ENCODE measurements at places on chromosomes 7 and 10. TPM values are rescaled to one million over a fixed set of nuclear protein-coding genes. Genes with fewer than 3 reads are reported as not detected.

The AKR1C2 gene
- not detected for total RNA-seq

DNA sequence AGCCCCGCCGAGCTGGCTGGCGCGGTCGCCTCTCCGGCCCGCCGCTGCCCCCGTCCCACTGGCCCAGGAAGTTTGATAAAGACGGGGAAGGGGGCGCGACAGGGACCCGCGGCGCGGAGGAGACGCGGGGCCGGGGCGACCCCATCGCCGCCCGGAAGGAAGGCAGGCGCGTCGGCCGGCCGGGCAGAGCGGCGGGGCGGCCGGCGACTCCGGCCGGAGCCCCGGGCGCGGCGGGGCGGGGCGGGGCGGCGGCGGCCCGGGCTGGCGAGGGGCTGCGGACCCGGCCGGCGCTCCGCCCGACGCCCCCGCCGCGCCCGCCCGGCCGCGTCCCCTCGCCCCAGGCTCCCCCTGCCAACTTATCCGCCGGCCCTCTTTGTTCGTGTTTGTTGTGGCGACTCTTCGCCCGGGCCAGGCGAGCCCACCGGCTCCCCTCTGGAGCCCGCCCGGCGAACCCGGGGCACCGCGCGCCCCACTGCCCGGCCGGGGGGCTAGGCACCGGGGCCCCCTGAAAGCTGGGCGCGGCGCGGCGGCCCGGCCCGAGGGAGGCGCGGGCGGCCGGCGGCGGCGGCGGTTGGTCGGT, 571 bp downstream of the KDM7A start:
- H3K4me3 ChIP-seq, result peak overlapping the region; percentile 96
- H3K27me3 ChIP-seq, result peaks cover 5% of the 10 kb centered on the region
- H3K4me1 ChIP-seq, result peaks cover 43% of the 10 kb centered on the region
- no peak for DNase-seq
- H3K27ac ChIP-seq, result peak overlapping the region; percentile 83

- H3K36me3 ChIP-seq, result no peaks in the 10 kb centered on the region
- peaks cover 23% of the 10 kb centered on the region for H3K4me1 ChIP-seq
- H3K4me3 ChIP-seq, result no peak overlapping the region
These were observed 1.7 kb upstream of the KCNH2 start for GRCh38 chr7:150979713-150980390.

The CFAP43 gene
- 0.09 TPM for total RNA-seq

DNA sequence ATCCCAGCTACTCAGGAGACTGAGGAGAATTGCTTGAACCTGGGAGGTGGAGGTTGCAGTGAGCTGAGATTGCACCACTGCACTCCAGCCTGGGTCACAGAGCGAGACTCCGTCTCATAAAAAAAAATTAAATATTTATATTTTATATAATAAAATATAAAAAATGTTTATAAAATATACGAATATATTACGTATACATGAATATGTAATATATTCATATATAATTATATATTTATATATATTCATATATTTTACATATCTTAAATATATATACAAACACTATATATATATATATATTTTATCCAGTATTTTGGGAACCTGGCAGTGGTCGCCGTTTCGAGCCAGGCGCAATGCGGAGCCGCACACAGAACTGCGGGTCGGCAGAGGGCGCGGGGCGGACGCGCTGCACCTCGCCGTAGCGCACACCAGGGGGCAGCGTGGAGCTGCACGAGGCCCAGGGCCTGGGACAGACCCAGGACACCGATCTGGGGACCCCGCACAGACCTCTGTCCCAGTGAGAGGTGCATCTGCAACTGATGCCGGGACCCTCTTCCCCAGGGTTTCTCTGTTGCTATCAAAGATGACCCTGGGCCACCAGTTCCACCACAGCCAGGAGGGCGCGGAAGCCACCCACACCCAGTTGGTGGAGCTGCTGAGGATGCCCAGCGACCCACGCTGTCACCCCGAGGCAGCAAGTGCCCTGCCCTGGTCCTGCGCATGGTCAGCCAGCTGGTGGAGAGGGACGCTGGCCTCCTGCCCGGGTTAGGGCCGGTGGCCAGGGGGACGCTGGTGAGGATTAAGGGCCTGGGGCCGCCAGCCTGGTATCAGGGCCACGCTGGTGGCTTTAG, 22.7 kb downstream of the AP5Z1 start:
- H3K27ac ChIP-seq, result no peak overlapping the region
- H3K4me1 ChIP-seq, result peaks cover 4% of the 10 kb centered on the region
- no peaks in the 10 kb centered on the region for H3K36me3 ChIP-seq
- H3K27me3 ChIP-seq, result no peaks in the 10 kb centered on the region
- no peak overlapping the region for H3K4me3 ChIP-seq

The SHH gene
- not detected for total RNA-seq

The OR2A42 gene
- not detected for total RNA-seq

The CFTR gene
- total RNA-seq, result not detected

The SPDYE11 gene
- total RNA-seq, result not detected

DNA sequence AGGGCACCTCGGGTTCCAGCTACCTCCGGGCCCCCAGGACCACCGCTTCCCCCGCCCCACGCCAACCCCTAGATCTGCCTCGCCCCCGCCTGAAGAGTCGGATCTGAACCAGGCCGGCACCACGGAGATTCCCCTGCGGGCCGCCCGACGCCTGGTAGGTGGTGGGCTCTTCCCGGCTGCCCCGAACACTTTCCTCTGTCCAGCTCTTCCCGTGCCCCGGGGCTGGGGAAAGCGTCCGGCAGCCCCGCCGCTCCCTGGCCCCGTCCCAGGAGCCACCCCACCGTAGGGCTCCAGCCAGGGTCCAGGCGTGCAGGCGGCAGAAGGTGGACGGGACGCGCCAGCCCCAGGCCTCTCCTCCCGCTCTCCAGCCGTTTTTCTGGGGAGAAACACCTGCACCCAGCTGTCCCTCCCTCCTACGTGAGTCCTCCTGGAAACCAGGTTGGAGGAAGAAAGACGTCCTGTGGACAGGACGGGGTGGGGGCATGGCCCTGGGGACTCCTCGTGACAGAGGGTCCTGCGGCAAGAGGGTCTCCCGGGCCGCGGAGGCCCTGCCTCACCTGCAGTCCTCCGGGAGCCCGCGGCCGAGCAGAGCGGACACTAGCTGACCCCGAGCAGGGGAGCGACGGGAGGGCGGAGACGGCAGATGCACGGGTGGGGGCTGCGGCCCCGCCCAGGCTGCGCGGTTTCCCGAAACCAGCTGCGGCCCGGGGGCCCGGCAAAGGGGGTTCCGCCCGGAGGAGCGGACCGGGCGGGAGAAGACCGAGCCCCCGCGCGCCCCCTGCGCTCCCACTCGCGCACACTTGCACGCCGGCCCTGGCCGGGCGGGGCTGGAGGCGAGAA, at the start of gene TMEM176B:
Gene TMEM176B (minus strand): TSS at position 624 of the 840 bp plus-strand sequence. CDS start 3,795 bp downstream, outside the sequence.
- peaks cover 2% of the 10 kb centered on the region for H3K4me1 ChIP-seq
- DNase-seq, result no peak
- peak within 1 kb of the TSS; percentile 29 for H3K4me3 ChIP-seq
- no peaks in the 10 kb centered on the region for H3K36me3 ChIP-seq
- H3K27ac ChIP-seq, result no peak within 1 kb of the TSS

The VAX1 gene
- total RNA-seq, result not detected

GRCh38 chr7:139936760-139937310, 107.8 kb downstream of the TBXAS1 start:
- H3K27ac ChIP-seq, result no peak overlapping the region
- H3K4me3 ChIP-seq, result no peak overlapping the region
- peak; percentile 18 for DNase-seq
- H3K36me3 ChIP-seq, result no peaks in the 10 kb centered on the region
- peaks cover 6% of the 10 kb centered on the region for H3K4me1 ChIP-seq
- peaks cover 3% of the 10 kb centered on the region for H3K27me3 ChIP-seq

The EMX2 gene
- not detected for total RNA-seq

GRCh38 chr10:8183241-8183704, 128.8 kb downstream of the GATA3 start:
- peak overlapping the region; percentile 1 for H3K27ac ChIP-seq
- H3K27me3 ChIP-seq, result no peaks in the 10 kb centered on the region
- DNase-seq, result peak; percentile 23
- no peaks in the 10 kb centered on the region for H3K36me3 ChIP-seq
- H3K4me1 ChIP-seq, result peaks cover 28% of the 10 kb centered on the region

DNA sequence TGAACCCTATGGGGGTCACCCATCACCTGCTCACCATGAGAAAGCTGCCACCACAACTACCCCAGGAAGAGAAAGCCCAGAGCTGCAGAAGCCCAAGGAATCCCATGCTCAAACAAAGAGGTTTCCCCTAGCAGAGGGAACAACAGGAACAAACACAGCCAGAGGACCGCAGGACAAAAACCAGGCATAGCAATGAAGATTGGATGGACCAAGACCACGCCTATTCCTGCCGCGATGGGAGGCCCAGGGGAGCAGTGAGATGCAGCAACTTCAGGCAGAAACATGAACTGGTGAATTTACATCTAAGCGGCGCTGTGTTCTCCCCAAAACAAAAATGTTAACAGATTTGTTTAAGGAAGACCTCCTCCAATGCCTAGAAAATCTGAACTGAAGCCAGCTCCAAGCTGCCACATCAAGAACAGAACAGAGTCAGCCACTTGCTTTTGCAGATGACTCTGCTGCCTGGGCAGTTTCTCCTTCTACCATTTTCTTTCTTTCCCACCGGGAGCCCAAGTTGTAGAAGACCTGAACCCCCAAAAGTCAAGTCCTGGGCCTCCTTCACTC, 134.2 kb upstream of the NEBL start:
- no peak for DNase-seq
- H3K36me3 ChIP-seq, result no peaks in the 10 kb centered on the region
- H3K4me1 ChIP-seq, result no peaks in the 10 kb centered on the region
- H3K4me3 ChIP-seq, result no peak overlapping the region
- H3K27me3 ChIP-seq, result peaks cover 2% of the 10 kb centered on the region

DNA sequence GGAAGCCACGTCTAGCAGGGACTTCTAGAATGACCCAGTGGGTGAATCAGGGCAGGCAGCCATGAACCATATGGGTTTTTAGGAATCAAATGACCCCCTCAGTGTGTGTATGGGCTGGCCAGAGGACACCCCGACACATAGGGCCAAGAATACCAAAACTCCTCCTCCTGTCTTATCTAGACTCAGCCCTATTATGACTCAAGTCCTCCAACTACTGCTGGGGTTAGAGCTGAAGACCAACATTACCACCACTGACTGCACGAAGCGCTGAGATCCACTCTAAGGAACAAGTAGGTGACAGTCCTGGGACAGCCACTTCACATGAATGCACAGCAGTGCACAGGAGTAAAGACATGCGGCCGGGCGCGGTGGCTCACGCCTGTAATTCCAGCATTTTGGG, 11.5 kb upstream of the SVOPL start:
- DNase-seq, result no peak
- peaks cover 2% of the 10 kb centered on the region for H3K27me3 ChIP-seq
- H3K36me3 ChIP-seq, result no peaks in the 10 kb centered on the region
- H3K4me1 ChIP-seq, result peaks cover 15% of the 10 kb centered on the region

- no peaks in the 10 kb centered on the region for H3K27me3 ChIP-seq
- no peaks in the 10 kb centered on the region for H3K4me1 ChIP-seq
- H3K27ac ChIP-seq, result no peak overlapping the region
- DNase-seq, result no peak
- no peak overlapping the region for H3K4me3 ChIP-seq
- H3K36me3 ChIP-seq, result no peaks in the 10 kb centered on the region
These were observed 16.1 kb upstream of the PCLO start for GRCh38 chr7:83178796-83179195.

DNA sequence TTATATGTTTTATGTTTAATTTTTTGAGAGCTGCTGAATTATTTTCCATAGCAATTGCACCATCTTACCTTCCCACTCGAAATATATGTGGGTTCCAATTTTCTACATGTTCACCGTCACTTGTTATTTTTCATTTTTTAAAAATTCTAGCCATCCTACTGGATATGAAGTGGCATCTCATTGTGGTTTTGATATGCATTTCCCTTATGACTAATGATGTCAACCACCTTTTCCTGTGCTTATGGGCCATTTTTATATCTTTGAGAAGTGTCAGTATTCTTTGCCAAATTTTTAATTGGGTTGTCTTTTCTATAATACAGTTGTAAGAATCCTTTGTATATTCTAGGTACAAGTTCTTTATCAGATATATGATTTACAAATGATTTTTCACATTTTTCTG, 27.8 kb downstream of the NHLRC2 start:
- H3K27me3 ChIP-seq, result no peaks in the 10 kb centered on the region
- no peak overlapping the region for H3K4me3 ChIP-seq
- H3K4me1 ChIP-seq, result peaks cover 10% of the 10 kb centered on the region
- DNase-seq, result no peak
- no peak overlapping the region for H3K27ac ChIP-seq
- peaks cover 32% of the 10 kb centered on the region for H3K36me3 ChIP-seq

The POM121C gene
- 106 TPM for total RNA-seq

- no peak overlapping the region for H3K27ac ChIP-seq
- no peak overlapping the region for H3K4me3 ChIP-seq
- no peaks in the 10 kb centered on the region for H3K4me1 ChIP-seq
- no peaks in the 10 kb centered on the region for H3K27me3 ChIP-seq
- H3K36me3 ChIP-seq, result no peaks in the 10 kb centered on the region
- DNase-seq, result no peak
These were observed 133.8 kb downstream of the NEURL1 start for GRCh38 chr10:103627111-103627892.

DNA sequence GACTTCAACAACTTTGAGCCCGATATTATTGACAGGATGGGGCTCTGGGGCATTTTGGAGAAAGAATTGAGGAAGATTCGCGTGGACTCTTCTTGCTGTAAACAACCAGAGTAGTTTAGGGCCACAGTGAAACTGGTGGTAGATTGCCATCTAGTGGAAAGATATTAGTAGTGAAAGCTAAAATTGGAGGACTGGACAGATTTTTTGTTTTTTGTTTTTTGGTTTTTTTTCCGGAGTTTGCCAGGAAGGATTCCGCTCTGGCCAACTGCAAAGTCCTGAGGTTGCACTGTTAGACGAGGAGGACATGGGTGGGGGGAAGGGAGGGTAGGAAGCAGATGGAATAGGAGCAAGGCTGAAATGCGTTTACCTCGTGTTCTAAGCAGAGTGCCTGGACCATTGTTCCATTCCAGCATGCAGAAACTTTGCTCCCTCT, 11.7 kb downstream of the NOBOX start:
- no peaks in the 10 kb centered on the region for H3K36me3 ChIP-seq
- no peak overlapping the region for H3K27ac ChIP-seq
- DNase-seq, result peak; percentile 19

- no peak overlapping the region for H3K27ac ChIP-seq
- no peak overlapping the region for H3K4me3 ChIP-seq
- peaks cover 32% of the 10 kb centered on the region for H3K4me1 ChIP-seq
- peak; percentile 5 for DNase-seq
- peaks cover 7% of the 10 kb centered on the region for H3K27me3 ChIP-seq
These were observed 771 bp upstream of the ADIRF start for GRCh38 chr10:86967481-86967941.

- no peaks in the 10 kb centered on the region for H3K36me3 ChIP-seq
- no peak overlapping the region for H3K4me3 ChIP-seq
- H3K4me1 ChIP-seq, result no peaks in the 10 kb centered on the region
- DNase-seq, result no peak
- no peak overlapping the region for H3K27ac ChIP-seq
These were observed 481.4 kb downstream of the TYW1 start for GRCh38 chr7:67478066-67478465.

DNA sequence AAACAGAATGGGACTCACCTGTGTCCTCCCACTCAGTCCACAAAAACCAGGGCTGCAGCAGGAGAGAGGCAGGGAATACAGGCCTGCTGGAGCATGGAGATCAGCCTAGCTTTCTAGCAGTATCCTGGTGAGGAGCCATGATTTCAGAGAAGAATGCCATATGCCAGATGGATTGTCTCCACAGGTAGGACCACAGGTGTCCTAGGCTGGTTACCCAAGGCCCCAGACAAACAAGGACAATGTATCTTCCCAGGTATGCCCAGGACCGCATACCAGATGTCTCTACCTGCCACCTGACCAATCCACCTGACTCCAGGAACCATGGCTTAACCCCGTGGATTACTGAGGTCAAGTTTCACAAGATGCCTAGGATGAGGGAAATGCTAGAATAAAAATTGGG, 295.4 kb upstream of the NPSR1 start:
- H3K36me3 ChIP-seq, result no peaks in the 10 kb centered on the region
- DNase-seq, result no peak
- H3K27ac ChIP-seq, result no peak overlapping the region
- no peak overlapping the region for H3K4me3 ChIP-seq
- no peaks in the 10 kb centered on the region for H3K27me3 ChIP-seq
- H3K4me1 ChIP-seq, result no peaks in the 10 kb centered on the region
